IMR-90 (cell line): ENCODE measurements at places on chromosomes 1 and 21. TPM values are rescaled to one million over a fixed set of nuclear protein-coding genes. Genes with fewer than 3 reads are reported as not detected.

Gene RALGPS2
- 97.8 and 148 TPM in 2 replicates for total RNA-seq

GRCh38 chr1:167832693-167833092, 81.2 kb downstream of the ADCY10 start:
- DNase-seq, result no peak

- no peak for DNase-seq
These were observed 68.0 kb downstream of the DISC1 start for GRCh38 chr1:231694465-231695077.

- no peak for DNase-seq
These were observed 54.7 kb upstream of the CNN3 start for GRCh38 chr1:94981575-94981973.
